Stimulated activated naive CD8-positive, alpha-beta T cell treated with anti-CD3 and anti-CD28 coated beads, Interleukin-15, Interleukin-2, amounts not matched to agents 100 U/mL and 50 U/mL, for 24 hours (primary cell): ENCODE measurements at places on chromosomes 5 and 9.

- DNase-seq, result no peak
Measured at GRCh38 chr5:44390351-44390750, 1.1 kb upstream of the FGF10 start.

GRCh38 chr9:134004881-134005280 is 12.8 kb upstream of the VAV2 start:
- DNase-seq, result no peak

- no peak for DNase-seq
Measured at GRCh38 chr9:110512817-110513216, 66.7 kb downstream of the SVEP1 start.

DNA sequence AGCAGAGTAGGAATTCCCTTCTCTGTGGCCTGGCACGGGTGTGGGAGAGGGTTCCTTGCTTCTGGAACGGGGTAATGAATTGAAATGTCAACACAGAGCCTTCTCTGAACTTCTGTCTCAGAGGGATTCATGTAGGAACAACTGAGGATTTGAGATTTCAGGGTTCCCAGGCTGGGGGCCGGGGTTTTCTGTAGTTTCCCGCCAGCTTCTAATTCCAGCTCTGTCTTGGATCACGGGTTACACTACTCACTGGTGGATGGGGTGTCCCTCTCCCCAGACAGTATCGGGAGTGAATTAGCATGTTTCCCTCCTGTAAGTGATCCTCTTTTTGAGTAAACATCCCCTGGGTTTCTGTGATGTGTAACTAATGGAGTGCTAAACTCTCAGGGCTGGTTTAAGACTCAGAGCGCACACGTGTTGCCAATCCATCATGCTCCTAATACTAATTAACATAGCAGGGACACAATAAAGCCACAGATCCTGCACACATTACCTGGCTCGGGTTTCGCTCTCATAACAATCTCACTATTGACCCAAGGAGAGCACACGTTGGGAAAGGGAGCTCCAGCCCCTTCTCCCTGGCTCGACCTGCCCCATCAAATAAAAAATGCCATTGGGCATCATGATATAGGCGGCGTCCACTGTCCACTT is 18.1 kb upstream of the DMRT2 start:
- DNase-seq, result no peak

GRCh38 chr5:101338226-101338625 is 435.1 kb upstream of the ST8SIA4 start:
- no peak for DNase-seq
